ENCODE measurements at places on chromosomes 5 and 9.
A peak's percentile ranks its signal among the peaks of the same experiment; 100 is the strongest.

GRCh38 chr9:110188991-110189390, 19.0 kb downstream of the C9orf152 start:
- no peak for DNase-seq

DNA sequence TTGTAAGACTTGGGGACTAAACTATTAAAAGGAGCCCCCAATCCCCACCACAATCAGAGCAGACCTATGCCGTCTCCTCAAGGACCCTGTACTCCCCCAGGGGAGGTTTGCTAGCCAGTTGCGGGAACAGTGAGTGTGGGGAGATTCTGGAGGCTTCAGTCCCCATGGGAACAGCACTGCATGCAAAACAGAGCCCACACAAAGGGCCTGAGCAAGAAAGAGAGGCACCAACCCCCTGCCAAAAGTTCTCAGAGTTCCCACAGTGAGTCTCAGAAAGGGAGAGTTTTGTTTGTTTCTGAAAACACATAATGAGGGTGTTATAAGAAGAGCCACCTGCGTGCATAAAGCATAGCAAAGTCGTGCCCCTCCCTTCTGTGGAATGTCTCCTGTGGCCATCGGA, 56.6 kb downstream of the CFAP90 start:
- no peak for DNase-seq

DNA sequence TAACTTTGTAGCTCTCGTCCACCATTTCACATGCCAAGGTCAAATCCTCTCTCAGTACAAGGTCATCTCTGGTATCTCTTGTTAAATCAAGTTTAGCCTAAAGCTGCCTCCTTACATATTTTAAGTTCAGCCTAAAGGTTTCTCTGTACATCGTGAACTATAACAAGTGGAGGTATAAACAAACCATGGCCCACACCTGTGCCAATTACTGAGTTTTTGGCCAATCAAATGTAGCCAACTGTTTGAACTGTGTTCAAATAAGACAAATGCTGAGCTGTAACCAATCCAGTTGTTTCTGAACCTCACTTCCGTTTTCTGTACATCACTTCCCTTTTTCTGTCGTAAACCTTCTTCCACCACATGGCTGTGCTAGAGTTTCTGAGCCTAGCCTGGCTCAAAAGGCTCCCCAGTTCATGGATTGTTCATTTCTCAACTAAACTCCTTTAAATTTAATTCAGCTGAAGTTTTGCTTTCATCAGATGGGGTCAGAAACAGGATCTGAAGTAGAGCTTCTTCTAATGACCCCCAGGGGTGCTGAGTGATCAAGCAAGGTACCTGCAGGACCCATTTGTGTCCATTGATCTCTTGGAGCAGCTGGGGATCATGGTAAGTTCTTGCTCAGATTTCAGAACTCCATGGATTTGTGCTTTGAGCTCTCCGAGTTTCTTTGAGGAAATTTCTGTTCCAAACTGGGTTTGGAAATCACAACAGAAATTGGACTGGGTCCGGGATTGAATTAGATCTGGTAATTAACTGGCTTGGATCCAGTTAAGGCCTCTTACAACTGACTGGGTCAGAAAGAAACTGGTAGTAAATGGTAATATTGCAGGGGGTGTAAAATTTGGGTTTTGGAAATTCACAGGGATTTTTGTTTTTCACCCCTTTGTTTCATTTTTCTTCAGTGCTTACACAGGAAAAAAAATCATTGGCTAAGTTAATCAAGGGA, 11.0 kb upstream of the NANS start:
- no peak for DNase-seq

GRCh38 chr5:59790776-59791475, 102.6 kb downstream of the PDE4D start:
- peak; percentile 25 for DNase-seq

DNA sequence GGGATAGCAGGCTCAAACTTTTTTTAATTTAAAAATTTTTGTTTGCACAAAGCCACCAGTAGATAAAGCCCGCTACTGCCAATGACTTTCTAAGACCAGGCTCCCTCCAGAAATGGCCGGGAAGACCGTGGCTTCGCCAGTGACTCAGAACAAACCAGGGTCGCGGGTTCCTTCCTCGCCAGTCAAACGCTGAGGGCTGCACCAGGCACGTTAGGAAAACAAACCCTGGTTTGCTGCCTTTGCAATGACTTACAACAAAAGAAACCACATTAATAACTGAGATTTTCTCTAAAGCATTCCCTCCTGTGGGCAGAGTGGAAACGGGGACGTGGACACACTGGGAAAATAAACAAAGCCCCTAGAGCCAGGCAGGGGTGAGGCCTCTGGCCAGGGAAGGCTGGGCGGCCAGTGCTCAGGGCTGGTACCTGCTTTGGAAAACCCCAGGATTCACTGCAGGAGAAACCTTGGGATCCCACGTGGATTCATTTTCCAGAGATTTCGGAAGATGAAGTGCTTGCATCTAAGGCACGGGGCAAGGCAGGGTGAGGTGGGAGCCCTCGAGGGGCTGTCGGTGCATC, 3.8 kb downstream of the PRRX2 start:
- DNase-seq = peak; percentile 86

DNA sequence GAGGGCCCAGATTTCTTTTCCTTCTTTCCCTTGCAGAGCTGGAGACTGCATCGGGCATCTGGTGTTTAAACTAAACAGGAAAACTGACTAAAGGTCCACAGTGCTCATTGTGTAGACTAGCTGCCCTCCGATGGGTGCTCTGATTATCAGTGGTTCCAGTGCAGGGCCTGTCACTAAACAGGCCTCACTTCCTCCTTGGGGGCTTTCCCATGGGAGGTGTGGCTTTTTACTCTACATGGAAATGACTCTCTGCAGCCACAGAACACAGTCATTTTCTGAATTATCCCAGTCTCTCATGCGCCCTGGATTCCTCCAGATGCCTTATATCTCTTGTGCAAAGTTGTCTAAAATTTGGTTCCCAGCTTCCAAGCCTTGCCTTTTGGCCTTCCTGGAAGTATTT, 199.2 kb downstream of the TRIO start:
- DNase-seq = no peak

DNA sequence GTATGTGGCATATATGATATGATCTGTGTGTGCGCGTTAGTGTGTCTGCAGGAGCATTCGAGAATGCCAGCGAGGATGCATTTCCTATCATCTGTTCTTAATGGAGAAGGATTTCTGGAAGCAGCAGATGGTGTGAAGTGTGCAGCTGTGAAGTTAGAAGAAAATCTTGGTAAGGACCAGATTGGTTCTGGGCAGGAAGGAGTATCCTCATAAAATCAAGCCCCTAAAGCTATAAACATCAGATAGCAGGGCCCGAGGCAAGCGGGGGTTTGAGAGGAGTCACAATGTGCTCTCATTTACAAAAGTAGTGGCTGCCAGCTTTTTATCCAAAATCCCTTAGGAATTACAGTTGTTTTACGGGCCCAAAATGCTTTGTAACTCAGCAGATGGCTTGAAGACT, 40.0 kb downstream of the DAPK1 start:
- no peak for DNase-seq

DNA sequence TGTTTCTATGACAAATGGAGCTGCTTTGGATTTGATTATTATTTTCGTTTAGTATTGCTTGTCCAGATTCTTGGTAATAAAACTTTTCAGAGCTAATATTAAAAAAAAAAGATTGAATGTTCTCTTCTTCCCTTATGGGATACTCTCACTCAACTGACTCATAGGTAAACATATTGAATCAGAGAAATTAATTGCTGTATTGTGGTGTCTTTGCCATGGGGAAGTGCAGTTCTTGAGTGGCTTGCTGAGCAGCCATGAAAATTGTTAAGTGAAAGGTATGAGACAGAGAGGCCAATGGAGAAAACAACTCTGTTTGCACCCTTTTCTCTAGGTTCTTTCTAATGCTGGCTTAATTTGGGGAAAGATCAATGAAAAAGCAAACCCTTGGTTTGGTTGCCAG, 149.9 kb upstream of the HMHB1 start:
- DNase-seq = no peak

DNA sequence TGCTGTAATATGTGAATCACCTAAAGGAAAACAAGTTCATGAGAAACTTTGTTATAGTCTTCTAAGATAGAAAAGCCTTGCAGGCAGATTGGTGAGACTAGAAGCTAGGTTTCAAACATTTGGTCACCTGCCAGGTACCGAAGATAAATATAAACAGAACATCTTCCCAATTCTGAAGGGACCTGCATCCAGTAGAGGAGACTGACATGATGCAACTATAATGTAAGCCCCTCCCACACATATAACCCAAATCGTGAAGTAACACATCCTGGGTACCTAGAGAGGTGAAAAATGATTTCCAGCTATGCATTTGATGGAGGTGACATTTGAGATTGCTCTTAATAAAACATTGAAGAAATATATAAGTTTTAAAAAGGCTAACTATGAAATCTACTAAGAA, 29.9 kb downstream of the SHLD3 start:
- DNase-seq = no peak

- no peak for DNase-seq
These were observed 60.3 kb downstream of the ANKRD33B start for GRCh38 chr5:10624206-10624605.

- DNase-seq = peak; percentile 17
These were observed 167.6 kb downstream of the ASTN2 start for GRCh38 chr9:117247266-117247665.

DNA sequence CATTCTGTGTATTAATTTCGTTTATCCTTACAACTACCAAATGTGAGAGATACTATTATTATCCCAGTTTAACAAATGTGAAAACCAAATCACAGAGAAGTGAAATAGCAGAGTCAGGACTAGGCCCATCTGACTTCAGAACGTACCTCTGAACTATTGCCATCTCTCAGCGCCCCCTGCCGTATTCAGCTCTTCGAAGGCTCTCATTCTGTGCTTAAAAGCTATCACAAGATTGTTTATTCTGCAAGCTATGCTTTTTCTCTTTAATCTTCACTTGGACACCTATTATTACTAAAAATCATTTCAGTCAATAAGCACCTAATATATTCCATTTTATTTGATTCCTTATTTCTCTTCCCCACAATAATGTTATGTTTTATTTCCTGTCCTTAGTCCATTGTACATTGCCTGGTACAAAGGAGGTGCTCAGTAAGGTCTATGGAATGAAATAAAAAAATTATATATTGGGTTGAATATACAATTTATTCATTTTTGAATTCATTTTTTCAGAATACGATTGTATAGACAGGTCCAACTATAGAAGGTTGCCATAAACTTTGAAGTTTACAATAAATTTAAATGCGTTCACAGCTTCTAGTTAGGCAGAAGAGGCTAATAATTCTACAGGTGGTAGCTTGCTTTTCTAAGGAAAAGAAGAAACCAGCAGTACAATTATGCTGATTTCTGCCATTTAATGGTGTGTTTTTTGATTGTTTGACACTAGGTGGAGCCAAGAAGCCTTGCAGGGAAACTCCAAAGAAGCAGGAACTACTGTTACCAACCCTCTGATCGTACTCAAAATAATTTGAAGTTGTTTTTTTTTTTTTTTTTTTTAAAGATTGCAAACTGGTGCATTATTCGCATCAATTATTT, 202.2 kb upstream of the DMRTA1 start:
- peak; percentile 64 for DNase-seq
